ENCODE measurements at places on chromosomes 5 and 9. TPM values are rescaled to one million over a fixed set of nuclear protein-coding genes. Genes with fewer than 3 reads are reported as not detected.

FOXD4L5 gene
- total RNA-seq, result not detected

SOWAHA gene
- 0.13 TPM for total RNA-seq

UGT3A2 gene
- not detected for total RNA-seq

ZFAND5 gene
- 176 TPM for total RNA-seq

ENG gene
- total RNA-seq, result 36.5 TPM

TXN gene
- 170 TPM for total RNA-seq

FREM1 gene
- 3.5 TPM for total RNA-seq

GSN gene
- total RNA-seq, result 3,811 TPM

MATR3 gene
- total RNA-seq, result 164 TPM

PCDHB14 gene
- 6.8 TPM for total RNA-seq

ASS1 gene
- 67.7 TPM for total RNA-seq
